A549 treated with Mapracorat at 1 μM for 4 hours (cell line): ENCODE measurements at places on chromosomes 7 and 10. TPM values are rescaled to one million over a fixed set of nuclear protein-coding genes. Genes with fewer than 3 reads are reported as not detected.

TAS2R41 gene
- not detected in 5 replicates for total RNA-seq

SPDYE2 gene
- not detected in 5 replicates for total RNA-seq

INMT gene
- total RNA-seq = not detected in 5 replicates

FUOM gene
- 14.3 to 17.4 TPM (median 16.3 TPM) in 5 replicates for total RNA-seq

CARD11 gene
- total RNA-seq = 1.5 to 2.4 TPM (median 1.6 TPM) in 5 replicates

EPHB4 gene
- 33.1 to 44.5 TPM (median 43.5 TPM) in 5 replicates for total RNA-seq

GSTK1 gene
- total RNA-seq = 108 to 122 TPM (median 119 TPM) in 5 replicates

TSPAN33 gene
- 4.8 to 6.9 TPM (median 6.3 TPM) in 5 replicates for total RNA-seq

CYP2W1 gene
- total RNA-seq = 0.10 TPM in 1 of 5 replicates, not detected in the others

ZWINT gene
- 79.4 to 92.9 TPM (median 84.9 TPM) in 5 replicates for total RNA-seq

RBP3 gene
- not detected in 5 replicates for total RNA-seq

SLC18A3 gene
- total RNA-seq = not detected in 5 replicates

RARRES2 gene
- total RNA-seq = not detected in 5 replicates

LLCFC1 gene
- not detected in 5 replicates for total RNA-seq

PIP gene
- total RNA-seq = 0.36 to 0.48 TPM (median 0.36 TPM) in 3 of 5 replicates, not detected in the others

PWWP2B gene
- 10.8 to 18.9 TPM (median 18.6 TPM) in 5 replicates for total RNA-seq

HOXA10 gene
- 6.8 to 7.8 TPM (median 7.7 TPM) in 5 replicates for total RNA-seq

COL28A1 gene
- 0.45 to 0.98 TPM (median 0.65 TPM) in 5 replicates for total RNA-seq

FXYD4 gene
- not detected in 5 replicates for total RNA-seq

CCNJ gene
- total RNA-seq = 6.1 to 7.5 TPM (median 6.9 TPM) in 5 replicates

ABCC2 gene
- 119 to 142 TPM (median 123 TPM) in 5 replicates for total RNA-seq

FIS1 gene
- 124 to 154 TPM (median 140 TPM) in 5 replicates for total RNA-seq

NKX1-2 gene
- total RNA-seq = 0.04 to 0.06 TPM in 2 of 5 replicates, not detected in the others

LIPK gene
- total RNA-seq = not detected in 5 replicates

IFIT1B gene
- total RNA-seq = not detected in 5 replicates

IFIT2 gene
- 1.8 to 2.8 TPM (median 2.4 TPM) in 5 replicates for total RNA-seq

LARP4B gene
- 33.0 to 41.7 TPM (median 37.2 TPM) in 5 replicates for total RNA-seq

DPYSL4 gene
- 15.2 to 21.3 TPM (median 18.9 TPM) in 5 replicates for total RNA-seq

CALHM1 gene
- 0.04 TPM in 1 of 5 replicates, not detected in the others for total RNA-seq

SPDYE2B gene
- total RNA-seq = not detected in 5 replicates

ZMIZ2 gene
- total RNA-seq = 22.9 to 33.2 TPM (median 30.9 TPM) in 5 replicates

EIF5AL1 gene
- 2.1 to 4.1 TPM (median 2.2 TPM) in 5 replicates for total RNA-seq

HOXA13 gene
- total RNA-seq = 1.7 to 2.2 TPM (median 2.1 TPM) in 5 replicates

CALML5 gene
- not detected in 5 replicates for total RNA-seq

TMEM213 gene
- not detected in 5 replicates for total RNA-seq

AKR1C4 gene
- 0.15 to 0.25 TPM (median 0.21 TPM) in 4 of 5 replicates, not detected in the other for total RNA-seq

PON1 gene
- total RNA-seq = 0.75 to 1.6 TPM (median 1.0 TPM) in 5 replicates

FASTK gene
- 51.3 to 86.5 TPM (median 80.0 TPM) in 5 replicates for total RNA-seq

CDNF gene
- 1.1 to 1.4 TPM (median 1.3 TPM) in 5 replicates for total RNA-seq

C10orf67 gene
- 0.06 to 0.13 TPM (median 0.13 TPM) in 3 of 5 replicates, not detected in the others for total RNA-seq

LIPN gene
- total RNA-seq = not detected in 5 replicates

CAMK1D gene
- 6.7 to 9.4 TPM (median 8.8 TPM) in 5 replicates for total RNA-seq

ITIH2 gene
- total RNA-seq = 0.23 to 0.31 TPM (median 0.28 TPM) in 5 replicates

OSBPL3 gene
- total RNA-seq = 9.0 to 17.0 TPM (median 12.4 TPM) in 5 replicates

TWIST1 gene
- 1.5 to 4.4 TPM (median 3.9 TPM) in 5 replicates for total RNA-seq
